CD4-positive, alpha-beta T cell treated with Interleukin-15 for 4 hours (primary cell): ENCODE measurements at places on chromosomes 2 and 18.

- DNase-seq = no peak
These were observed 77.0 kb upstream of the CNGA3 start for GRCh38 chr2:98269274-98269673.

DNA sequence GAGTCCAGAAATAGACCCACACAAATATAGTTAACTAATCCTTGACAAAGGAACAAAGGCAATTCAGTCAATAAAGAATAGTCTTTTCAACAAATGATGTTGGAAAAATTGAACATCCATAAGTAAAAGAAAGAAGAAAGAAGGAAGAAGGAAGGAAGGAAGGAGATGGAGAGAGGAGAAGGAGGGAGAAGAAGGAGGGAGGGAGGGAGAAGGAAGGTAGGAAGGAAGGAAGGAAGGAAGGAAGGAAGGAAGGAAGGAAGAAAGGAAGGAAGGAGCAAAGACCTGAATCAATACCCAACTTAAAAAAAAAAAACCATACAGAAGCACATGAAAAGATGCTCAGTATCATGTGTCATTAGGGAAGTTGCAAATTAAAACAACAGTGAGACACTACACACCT lies 148.3 kb downstream of the ATL2 start:
- DNase-seq = no peak

GRCh38 chr2:148979164-148979918 lies 59.2 kb upstream of the LYPD6B start:
- no peak for DNase-seq

DNA sequence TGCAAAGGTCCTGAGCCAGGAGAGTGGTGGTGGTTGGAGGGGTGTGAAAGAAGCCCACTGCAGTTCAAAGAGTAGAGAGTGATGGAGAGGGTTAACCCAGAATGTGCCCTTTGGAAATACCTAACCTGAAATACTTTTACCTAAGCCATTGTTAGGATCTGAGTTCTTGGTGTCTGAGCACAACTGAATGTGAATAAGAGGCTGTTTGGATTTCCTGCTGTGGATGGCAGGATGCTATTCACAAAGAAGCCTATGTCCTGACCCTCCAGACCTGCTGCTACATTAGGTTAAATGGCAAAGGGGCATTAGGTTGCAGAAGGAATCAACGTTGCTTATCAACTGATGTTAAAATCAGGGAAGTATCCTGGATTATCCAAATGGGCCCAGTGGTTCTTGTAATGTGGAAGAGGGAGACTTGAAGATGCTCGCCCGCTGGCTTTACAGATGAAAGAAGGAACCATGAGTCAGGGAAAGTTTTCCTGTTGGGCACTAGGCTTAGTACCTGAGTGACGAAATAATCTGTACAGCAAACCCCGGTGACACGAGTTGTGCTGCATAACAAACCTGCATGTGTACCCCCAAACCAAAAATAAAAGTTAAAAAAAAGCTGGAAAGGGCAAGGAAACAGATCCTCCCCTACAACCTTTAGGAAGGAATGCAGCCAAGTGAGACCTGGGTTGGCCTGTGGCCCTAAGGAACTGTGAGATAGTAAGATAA lies 27.2 kb downstream of the ITGA6 start:
- no peak for DNase-seq

- DNase-seq = no peak
These were observed 101.3 kb downstream of the ANKRD44 start for GRCh38 chr2:197209246-197209645.

GRCh38 chr2:65420712-65421431 lies 11.5 kb downstream of the SPRED2 start:
- DNase-seq = no peak

- no peak for DNase-seq
These were observed 11.3 kb upstream of the FSHR start for GRCh38 chr2:49165662-49166061.
